ENCODE measurements at places on chromosomes 2 and 18.

DNA sequence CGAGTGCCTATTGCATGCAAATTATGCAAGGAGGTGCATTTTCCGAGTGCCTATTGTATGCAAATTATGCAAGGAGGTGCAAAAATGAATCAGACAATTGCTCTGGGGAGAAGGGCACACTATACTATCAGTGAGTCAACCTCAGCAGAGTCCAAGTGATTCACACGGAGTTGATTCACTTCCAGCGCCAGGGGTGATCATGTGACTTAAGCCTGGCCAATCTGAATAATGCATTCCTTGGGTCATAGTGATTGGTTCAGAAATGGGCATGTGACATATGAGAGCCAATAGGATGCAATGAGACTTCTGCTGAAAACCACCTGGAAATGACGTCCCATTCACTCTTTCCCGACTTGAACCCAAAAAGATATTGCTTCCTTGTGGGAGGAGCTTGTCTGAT, 152.2 kb downstream of the DAW1 start:
- no peak for DNase-seq

GRCh38 chr2:203690441-203691047, 15.9 kb upstream of the CD28 start:
- DNase-seq: no peak

- DNase-seq: no peak
Observed at GRCh38 chr2:130185436-130185835, 3.4 kb downstream of the MZT2B start.

DNA sequence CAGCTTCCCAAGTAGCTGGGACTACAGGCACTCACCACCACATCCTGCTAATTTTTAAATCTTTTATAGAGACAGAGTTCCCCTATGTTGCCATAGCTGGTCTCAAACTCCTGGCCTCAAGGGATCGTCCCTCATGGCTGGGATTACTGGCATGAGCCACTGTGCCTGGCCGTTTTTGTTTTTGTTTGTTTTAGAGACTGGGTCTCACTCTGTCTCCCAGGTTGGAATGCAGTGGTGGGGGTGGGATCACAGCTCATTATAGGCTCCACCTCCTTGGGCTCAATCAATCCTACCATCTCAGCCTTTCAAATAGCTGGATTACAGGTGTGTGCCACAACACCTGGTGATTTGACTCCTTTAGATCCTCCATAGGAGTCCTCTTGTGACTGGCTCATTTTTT, 19.5 kb upstream of the ZDBF2 start:
- DNase-seq: no peak

- no peak for DNase-seq
Observed at GRCh38 chr2:10343658-10344057, 41.0 kb downstream of the HPCAL1 start.

- DNase-seq: no peak
Observed at GRCh38 chr18:79403723-79404566, 8.2 kb downstream of the NFATC1 start.

DNA sequence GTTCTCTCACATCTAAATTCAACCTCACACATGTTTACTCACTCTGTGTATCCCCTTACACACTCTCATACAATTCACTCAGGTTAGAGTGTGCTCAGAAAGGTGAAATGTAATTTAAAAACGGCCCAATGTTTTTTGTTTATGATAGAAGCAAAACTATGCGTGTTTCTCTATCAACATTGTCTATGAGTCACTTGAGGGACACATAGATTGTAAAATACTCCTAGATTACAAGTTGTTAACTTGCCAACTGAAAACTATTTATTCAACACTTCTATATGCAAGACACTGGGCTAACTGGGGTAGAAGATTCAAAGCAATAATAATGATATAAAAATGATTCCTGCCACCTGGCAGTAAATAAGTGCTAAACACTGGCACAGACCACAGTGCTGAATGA, 24.6 kb downstream of the CCDC195 start:
- no peak for DNase-seq

DNA sequence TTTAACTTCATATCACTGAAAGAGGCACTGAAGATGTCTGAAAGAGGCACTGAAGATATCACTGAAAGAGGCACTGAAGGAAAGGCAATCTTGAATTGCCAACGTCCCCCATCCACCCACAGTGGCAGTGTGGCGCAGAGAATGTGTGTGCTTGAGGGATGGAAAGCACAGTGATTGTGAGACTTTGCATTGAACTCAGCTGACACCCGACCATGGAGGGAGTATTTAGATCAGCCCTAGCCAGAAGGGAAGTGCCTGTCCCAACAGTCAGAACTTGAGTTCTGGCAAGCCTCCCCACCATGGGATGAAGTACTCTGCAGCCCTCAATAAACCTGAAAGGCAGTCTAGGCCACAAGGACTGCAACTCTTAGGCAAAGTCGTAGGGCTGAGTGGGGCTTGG, 33.8 kb downstream of the MAP4K3 start:
- DNase-seq: no peak

DNA sequence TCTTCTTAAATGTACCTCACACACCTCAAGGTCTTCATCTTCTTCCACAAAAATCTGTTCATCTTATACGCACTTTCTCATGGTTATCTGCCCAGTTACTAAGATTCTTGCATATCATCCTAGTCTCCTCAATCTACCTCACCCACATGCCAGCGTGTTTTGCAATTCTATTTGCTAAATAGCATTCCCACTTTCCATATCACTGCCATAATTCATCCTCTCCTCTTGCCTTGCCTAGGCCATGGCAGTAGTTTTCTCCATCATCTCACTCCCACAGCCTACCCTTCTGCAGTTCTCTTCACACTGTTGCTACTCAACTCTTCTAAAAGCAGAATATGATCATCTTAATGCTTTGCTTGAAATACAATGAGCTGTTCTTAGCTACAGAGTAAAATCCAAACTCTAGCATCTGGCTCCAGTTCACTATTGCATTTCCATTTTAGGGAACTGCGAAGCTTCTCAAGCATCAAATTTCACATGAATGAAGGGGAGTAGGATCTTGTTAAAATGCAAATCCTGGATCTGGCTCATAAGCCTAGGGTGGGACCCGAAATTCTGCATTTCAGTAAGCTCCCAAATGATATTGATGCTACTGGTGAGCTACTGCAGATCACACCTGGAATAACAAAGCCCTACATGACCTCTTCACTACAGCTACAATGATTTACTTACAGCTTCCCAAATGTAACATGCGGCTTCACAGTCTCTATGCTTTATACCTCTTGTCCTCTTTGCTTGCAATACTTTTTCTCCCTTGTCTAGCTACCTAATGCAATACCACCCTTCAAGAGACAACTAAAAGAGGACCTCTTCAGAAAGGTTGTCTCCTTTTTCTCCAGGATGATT, 293.9 kb downstream of the SATB2 start:
- no peak for DNase-seq

DNA sequence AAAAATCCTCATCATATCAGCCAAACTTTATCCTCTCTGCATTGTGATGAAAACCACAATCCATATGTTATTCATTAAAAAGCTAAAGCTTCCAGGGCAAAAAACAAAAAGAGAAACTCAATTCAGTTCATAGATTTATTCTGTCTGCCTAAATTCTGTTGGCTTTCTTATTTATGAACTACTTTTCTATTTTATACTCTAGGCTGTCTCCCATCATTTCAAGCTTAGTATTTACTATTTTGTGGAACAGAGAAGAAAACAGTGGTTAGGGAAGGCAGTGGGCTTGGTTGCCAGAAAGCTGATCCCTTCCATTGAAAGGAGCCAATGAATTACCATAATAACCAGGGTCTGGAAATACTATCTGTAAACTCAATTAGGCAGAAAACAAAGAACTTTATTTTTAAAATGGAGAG, 71.8 kb downstream of the RAPH1 start:
- DNase-seq: no peak

DNA sequence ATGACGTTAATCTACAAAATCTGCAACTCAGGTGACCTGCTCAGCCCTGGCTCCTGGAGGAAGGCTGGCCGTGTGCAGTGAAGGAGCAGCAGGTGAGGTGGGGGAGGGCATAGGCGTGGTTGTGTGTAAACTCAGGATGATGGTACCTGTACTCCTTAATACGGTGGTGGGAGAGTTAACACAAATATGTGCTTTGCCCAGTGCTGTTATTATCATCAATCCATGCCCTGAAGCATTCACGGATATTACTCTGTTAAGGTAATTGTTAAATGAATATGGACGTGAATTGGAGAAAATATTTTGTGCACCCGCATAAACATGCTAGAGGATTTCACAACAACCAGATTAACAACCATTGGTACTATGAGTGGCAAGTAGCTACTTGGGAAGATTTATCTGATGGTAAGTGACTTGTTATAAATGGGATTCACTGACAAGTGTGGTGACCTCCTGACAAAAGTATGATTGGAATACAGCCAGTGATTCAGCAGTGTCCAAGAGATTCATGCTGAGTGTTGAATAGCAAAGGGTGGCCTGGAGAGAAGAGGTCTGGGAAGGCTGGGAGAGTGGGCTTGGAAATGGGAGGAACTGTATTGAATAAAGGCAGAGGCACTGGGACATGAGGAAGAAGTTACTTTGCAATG, 194.1 kb downstream of the TPGS2 start:
- DNase-seq: no peak

All from body of pancreas (tissue), 4 donors.